Glutamatergic neuron (in vitro differentiated cells): ENCODE measurements at places on chromosomes 12 and 14. TPM values are rescaled to one million over a fixed set of nuclear protein-coding genes. Genes with fewer than 3 reads are reported as not detected.

The MYF6 gene
- total RNA-seq = not detected

The C14orf132 gene
- 552 TPM for total RNA-seq

- no peak for DNase-seq
Observed at GRCh38 chr12:27937768-27938167, 34.8 kb downstream of the PTHLH start.

The TOMM20L gene
- not detected for total RNA-seq

The PTPN21 gene
- total RNA-seq = 63.0 TPM

DNA sequence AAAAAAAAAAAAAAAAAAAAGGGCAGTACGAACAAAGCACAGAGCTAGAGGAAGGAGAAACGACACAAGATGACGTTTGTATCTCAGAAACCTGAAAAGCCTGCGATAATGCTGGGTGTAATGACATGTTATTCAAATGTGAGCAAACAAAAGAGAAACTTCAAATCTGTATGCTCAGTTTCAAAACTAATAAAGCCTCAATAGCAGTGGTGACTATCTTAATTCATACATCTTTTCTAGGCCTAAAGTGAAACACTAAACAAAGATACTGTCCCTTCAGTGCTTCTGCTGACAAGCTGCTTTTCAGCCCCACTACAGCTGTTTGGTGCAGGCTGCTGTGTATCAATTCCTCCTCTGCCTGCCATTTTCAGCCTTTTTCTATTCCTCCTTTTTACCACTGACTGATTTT is 15.8 kb downstream of the ITPR2 start:
- no peak for DNase-seq

GRCh38 chr12:64696080-64696741 is 63.0 kb downstream of the GNS start:
- DNase-seq = no peak

DNA sequence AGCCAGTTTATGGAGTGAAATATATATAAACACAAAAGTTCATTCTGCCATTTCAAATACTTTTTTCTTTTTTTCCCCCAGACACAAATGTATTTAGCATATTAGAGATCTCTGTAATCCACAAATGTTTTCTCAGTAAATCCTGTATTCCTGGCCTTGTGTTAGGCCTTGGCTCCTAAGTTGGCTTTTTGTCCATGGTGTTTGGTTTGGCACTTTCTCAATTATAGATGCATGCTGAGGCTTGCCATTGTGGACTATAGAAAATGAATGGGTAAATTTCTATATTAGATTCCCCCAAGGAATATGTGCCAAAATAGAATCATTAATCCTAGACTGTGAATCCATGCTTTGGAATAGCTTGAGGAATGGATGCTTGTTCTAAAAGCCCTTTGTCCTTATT is 17.0 kb downstream of the RIC8B start:
- DNase-seq = no peak

DNA sequence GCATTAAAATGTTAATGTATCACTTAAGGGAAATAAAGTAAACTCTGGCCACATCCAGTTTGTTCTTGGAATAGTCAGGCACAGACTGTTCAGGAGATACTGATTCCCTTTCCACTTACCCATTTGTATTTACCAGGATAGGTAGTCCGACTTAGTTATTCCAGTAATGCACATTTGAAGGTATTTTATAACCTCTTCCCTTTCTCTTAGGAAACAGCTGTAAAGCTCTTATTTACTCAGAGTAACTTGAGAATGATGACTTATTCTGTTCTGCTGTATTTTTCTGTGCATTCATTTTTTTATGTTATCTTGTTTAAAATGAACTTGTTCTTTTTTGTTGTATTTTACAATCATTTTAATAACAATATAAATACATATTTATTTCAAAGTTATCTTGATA is 78.0 kb downstream of the METTL25 start:
- no peak for DNase-seq

The ASIC1 gene
- total RNA-seq = 451 TPM

- DNase-seq = no peak
Observed at GRCh38 chr12:2376908-2377657, 324.3 kb downstream of the CACNA1C start.

The FLVCR2 gene
- not detected for total RNA-seq

DNA sequence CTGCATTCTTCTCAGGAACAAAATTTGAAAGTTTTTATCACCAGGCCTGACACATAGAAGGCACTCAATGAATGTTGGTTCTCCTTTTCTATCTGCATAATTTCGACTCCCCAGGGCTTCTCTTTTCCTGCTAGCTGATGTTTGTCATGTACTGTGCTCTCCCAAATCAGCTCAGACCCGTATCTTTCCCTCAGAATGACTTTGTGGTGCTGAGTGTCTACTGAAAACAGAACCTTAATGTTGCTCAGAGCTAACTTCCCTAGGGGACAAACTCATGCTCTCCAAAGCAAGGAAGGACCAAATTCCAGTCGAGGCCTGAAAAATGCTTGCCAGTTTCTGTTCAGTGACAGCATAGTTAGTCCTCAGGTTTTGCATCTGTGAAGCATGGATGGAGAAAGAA is 1.9 kb downstream of the ARHGDIB start:
- no peak for DNase-seq

The EVL gene
- 381 TPM for total RNA-seq

GRCh38 chr12:112122823-112123690 is 2.3 kb upstream of the TRAFD1 start:
- no peak for DNase-seq

DNA sequence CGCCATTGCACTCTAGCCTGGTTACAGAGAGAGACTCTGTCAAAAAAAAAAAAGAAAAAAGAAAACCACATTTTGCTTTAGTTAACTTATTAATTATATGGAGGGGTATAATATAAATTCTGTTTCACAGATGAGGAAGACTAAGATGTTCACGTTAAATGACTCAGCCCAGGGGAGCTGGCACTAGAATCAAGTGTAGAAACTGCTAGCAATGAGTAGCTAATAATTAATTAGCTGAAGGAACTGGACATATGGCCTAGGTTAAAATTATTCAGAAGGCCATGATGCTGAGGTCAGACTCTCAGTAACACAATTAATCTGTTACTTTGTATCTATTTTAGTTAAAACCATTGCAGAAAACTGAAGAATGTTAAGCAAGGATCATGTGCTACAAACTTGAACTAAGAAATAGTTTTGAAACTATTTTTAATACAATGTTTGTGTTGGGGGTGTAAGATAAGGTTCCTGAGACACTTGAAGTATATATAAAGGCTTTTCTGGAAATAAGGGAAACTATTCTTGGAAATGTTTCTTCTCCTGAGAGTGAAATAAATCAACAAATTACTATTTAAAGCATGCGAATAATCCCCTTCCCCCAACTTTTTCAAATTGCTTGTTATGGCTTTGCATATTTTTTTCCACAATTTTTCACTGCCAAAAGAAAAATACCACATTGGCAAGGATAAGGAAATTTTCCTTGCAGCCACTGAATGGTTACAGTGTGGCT is 589.3 kb downstream of the SOX5 start:
- no peak for DNase-seq

- no peak for DNase-seq
Observed at GRCh38 chr12:13250416-13250815, 53.9 kb downstream of the EMP1 start.

GRCh38 chr14:77094672-77095284 is 3.3 kb upstream of the CIPC start:
- DNase-seq = peak; percentile 86
